Activated effector memory CD4-positive, alpha-beta T cell treated with Interleukin-2 at 50 U/mL for 16 hours (primary cell): ENCODE measurements at places on chromosomes 1 and 21.

- DNase-seq = no peak
Measured at GRCh38 chr1:93358293-93358692, 12.6 kb downstream of the DR1 start.

DNA sequence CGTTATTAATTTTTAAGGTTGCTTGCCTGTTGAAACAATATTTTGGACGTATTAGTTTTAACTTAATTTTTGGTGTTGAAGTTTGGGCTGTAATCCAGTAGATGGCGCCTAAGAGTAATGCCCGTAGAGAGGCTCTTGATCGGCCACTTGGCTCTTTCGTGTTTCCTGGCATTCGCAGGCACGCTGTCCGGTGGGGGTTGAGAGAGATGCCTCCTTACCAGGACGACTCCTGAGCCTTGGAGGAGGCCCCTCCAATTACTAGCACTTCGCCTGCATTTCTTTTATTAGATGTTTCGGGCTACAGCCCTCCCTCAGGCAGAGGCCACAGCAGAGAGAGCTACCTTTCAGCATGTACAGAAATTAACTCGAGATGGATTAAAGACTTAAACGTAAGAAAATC is 12.0 kb downstream of the OR2M4 start:
- DNase-seq = no peak

- DNase-seq = no peak
Measured at GRCh38 chr1:35646043-35646442, 4.7 kb upstream of the PSMB2 start.

GRCh38 chr1:224061436-224061835 is 52.5 kb upstream of the FBXO28 start:
- no peak for DNase-seq

GRCh38 chr1:202765721-202766120 is 42.5 kb downstream of the KDM5B start:
- no peak for DNase-seq

- no peak for DNase-seq
Measured at GRCh38 chr1:205387845-205388244, 31.1 kb upstream of the KLHDC8A start.

- DNase-seq = no peak
Measured at GRCh38 chr21:36873513-36873912, 93.0 kb downstream of the HLCS start.

DNA sequence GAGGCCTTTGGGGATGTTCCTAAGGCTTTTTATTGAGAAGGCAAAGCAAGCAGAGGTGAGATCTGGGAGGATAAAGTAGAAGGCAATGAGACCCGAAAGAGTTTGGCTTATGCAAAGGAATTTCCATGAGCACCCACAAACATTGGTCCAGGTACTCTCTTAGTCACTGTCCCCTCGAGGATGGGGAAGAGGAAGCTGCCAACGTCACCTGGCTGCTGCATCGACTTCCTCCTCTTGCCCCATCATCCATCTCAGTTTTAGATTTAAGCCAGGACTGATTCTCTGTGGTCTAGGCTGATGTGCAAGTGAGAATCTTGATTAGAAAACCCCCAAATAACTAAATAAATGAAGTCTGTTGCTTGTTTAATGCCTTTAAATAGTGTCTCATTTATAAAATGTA is 28.7 kb downstream of the RUNX1 start:
- no peak for DNase-seq

GRCh38 chr1:93993731-93994130 is 84.5 kb upstream of the GCLM start:
- DNase-seq = no peak

DNA sequence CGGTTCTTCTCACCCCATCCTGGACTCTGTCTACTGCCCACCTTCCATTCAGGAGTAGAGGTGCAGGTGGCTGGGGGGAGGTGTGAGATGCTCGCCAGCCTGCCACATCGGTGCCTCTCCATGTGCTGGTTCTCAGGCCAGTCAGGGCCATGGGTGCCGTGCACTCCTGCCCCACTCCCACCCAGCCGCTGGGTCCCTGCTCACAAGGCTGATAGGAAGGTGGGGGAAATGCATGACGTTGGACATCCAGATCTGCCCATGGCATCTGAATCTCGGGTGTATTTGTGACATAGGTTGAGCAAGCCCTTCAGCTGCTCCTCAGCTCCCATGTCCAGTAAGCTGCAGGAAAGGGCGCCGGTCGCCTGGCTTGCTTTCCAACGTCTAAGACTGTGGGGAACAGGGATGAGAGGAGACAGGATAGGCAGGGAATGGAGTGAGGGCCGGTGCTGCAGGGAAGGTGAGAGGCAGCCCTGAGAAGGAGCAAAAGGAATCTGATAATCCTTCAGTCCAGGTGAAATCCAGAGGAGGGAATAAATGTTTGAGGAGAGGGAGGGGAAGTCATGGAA is 11.8 kb downstream of the S100A7A start:
- no peak for DNase-seq

DNA sequence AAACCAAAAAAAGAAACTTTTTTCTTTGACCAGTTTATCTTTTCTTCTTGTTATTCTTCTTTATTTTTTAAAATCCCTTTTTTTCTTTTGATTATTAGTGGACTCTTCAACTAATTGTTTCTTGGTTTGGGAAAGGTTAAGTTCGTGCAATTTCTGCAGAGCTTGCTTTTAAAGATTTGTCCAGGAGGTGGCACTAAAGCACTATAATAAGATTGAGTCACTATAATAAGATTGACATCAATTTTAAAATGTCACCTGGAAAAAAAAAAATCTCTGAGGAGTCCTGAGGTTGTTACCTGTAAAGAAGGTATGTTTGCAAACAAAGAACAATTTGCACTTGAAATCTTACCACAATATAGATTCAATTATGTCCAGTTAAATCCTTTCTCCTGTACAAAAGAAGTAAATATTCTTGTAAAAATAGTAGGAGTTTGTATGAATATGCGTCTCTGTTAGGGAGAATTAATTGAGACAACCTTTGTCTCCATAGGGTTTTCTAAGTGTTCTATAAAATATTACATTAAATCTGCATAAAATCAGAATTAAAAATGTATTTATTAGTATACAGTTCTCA is 166.7 kb downstream of the ADGRL4 start:
- DNase-seq = no peak

GRCh38 chr21:31493350-31493880 is 149.4 kb upstream of the TIAM1 start:
- DNase-seq = no peak

DNA sequence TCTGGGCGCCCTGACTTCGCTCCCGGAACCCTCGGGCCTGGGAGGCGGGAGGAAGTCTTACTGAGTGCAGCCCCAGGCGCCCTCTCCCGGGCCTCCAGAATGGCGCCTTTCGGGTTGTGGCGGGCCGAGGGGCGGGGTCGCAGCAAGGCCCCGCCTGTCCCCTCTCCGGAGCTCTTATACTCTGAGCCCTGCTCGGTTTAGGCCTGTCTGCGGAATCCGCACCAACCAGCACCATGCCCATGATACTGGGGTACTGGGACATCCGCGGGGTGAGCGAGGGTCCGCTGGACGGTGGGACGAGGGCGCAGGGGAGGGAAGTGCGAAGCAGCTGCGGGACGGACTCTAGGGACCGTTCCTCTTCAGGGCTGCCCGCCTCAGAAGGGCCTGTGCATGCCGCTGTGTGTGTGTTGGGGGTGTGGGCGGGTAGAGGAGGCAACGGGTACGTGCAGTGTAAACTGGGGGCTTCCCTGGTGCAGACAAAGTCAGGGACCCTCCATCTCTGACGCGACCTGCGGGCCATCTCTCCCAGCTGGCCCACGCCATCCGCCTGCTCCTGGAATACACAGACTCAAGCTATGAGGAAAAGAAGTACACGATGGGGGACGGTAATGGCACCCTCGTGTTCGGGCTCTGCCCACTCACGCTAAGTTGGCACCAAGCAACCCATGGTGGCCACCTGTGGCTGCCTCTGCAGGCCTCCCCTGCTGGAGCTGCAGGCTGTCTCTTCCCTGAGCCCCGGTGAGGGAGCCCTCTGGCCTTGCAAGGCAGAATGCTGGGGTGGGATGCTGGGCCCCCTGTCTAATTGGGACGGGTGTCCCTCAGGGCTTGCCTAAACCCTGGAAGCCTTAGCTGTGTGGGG is at the start of gene GSTM1:
Gene GSTM1, plus strand, starts transcription at position 177 of the 859 bp plus-strand sequence. Its CDS starts 57 bp downstream, at position 234.
- DNase-seq = peak; percentile 68
